ENCODE measurements at places on chromosomes 1 and 21. TPM values are rescaled to one million over a fixed set of nuclear protein-coding genes. Genes with fewer than 3 reads are reported as not detected.

Gene ZFP69
- total RNA-seq: not detected

Gene SPRR2G
- not detected for total RNA-seq

Gene AVPR1B
- total RNA-seq: not detected

Gene ERMAP
- 5.1 TPM for total RNA-seq

Gene KRTAP10-3
- not detected for total RNA-seq
